ENCODE measurements at places on chromosomes 2 and 18.

DNA sequence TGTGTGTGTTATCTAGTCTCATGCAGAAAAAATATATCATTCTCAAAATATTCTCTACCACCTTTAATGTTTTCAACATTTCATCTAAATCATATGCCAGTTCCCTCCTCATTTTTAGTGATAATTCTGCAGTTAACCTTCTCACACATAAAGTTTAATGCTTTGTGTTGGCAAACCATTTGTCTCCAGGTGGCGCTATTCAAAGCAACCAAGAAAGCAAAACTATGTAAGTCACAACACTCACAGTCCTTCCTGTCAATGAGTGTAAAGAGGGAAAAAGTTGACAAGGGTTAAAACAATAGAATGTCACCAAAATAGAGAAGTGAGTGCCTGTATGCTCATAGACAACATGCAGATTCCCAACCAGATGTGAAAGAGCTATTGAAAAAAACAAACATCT is 961.6 kb upstream of the LRRTM1 start:
- no peak for DNase-seq

- DNase-seq: no peak
These were observed 185.9 kb downstream of the SLC39A10 start for GRCh38 chr2:195842932-195843331.

- DNase-seq: no peak
These were observed 40.4 kb downstream of the CDKL4 start for GRCh38 chr2:39203382-39203781.

- no peak for DNase-seq
These were observed 19.4 kb upstream of the SP5 start for GRCh38 chr2:170695521-170696410.

GRCh38 chr2:43576981-43577892 is 18.6 kb downstream of the THADA start:
- DNase-seq: peak; percentile 12

DNA sequence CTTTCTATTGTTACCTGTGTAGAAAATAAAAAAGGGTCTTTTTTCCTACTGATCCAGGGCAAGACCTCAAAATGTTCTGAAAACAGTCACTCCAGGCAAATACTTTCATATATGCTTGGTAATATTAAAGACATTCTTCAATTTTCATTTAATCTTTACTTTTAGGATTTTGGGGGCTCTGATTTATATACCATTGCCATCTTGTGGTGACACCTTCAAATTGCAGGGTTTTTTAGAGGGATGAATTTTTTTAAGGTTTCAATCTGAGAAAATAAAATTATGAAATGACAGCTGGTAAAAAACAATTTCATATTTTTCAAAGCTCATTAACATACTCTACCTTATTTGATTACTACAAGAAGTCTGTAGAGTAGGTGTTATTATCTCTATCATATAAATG is 26.8 kb downstream of the MAPK4 start:
- DNase-seq: no peak

- no peak for DNase-seq
These were observed 116.8 kb downstream of the NDUFA10 start for GRCh38 chr2:239908308-239908707.

GRCh38 chr2:45774688-45775244 is 123.3 kb downstream of the PRKCE start:
- no peak for DNase-seq

DNA sequence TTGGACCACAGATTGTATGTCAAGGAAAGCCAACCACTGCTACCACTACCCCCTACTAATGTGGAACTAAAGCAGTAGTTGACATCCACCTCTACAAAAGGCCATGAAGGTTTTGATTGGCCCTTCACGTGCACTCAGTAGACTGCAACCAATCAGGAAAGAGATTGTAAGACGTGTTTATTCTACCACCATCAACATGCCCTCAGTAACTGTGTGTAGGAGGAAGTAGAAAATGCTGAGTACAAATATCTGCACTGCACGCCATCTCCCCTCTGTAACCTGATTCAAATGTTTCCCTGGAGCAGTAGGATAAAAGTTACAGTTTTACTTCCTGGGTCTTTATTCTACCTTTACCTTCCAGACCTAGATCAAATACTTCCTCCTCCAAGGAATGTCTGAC is 2.9 kb upstream of the CASP10 start:
- no peak for DNase-seq

DNA sequence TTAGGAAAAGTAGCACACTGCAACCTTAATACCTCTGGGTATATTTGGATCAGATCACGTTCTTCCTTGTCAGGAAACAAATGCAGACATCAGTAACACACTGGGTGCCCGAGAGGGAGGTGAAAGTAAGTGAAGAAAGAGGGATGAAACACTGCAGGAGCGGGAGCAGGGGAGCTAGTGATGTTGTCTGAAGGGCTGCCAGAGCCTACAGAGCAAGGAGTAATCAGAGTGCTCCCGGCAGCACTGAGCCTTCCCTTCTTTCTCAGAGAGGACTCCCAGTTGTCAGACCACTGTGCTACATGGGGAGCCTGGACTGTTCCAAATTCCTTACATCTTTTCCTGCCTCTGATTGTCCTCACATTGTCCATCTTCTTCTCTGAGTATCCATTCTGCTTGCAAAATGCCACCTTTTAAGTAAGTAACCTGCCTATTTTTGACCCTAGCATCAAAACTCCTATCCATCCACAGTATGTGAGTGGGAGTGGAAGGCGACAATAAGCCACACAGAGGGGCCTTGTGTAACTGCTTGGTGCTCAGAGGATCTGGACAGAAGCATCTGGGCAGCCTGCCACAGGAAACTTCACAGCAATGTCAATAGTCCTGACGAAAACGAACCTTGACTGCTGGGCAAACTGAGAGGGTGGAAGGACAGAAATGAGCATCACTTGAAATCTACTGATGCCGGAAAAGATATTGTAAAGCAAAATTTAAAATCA is 10.8 kb upstream of the NAB1 start:
- DNase-seq: no peak

GRCh38 chr2:150469706-150470274 is 17.7 kb downstream of the RND3 start:
- DNase-seq: no peak

GRCh38 chr2:227462462-227462951 is 9.4 kb upstream of the AGFG1 start:
- no peak for DNase-seq

DNA sequence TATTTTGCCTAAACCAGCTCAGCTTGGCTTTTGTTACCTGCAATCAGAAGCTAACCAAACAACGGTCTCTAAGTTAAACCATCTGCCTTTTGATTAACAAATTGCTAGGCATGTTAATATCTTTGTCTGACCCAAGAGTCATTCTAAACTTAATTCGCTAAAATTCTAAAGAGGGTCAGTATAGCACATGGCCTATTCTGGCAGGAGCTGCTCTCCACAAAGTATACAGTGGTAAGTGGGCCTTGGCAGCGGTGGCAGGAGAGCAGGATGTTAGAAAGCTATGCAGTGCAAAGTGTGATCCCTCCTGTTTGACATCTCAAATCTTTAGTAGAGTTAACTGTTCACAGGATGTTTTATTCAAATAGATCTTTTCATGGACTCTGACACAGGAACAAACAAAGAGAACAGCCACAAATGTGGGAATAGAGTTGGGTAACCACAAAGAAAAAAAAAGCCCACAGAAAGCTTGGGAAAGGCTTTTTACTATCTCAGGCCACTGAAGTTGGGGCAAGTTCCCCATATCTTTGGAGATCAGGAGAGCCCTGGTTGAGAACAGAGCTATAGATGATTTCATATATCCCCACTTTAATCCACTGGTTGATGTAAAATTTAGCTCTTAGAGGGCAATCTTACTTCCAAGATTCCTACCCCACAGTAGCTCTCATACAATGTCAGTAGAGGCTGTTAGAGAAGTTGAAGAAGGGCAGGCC is 10.6 kb downstream of the CFAP210 start:
- DNase-seq: peak; percentile 26

GRCh38 chr2:129935118-129935517 is 44.3 kb upstream of the RAB6C start:
- no peak for DNase-seq

DNA sequence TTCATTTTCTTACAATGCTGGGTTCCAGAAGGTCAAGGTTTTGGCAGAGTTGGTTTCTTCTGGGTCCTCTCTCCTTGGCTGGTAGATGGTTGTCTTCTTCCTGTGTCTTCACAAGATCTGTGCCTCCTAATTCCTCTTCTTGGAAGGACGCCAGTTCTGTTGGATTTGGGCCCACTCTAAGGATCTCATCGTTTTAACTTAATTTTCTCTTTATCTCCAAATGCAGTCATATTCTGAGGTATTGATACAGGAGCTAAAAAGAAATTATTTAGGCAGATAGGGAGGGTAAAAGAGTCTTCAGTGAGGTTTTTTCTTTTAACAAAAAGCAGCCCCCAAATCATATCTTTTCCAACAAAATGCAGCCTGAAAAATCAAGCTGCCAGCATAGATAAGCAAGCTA is 998.4 kb downstream of the SOCS6 start:
- no peak for DNase-seq

GRCh38 chr18:76064998-76065397 is 430.0 kb downstream of the ZNF516 start:
- no peak for DNase-seq

DNA sequence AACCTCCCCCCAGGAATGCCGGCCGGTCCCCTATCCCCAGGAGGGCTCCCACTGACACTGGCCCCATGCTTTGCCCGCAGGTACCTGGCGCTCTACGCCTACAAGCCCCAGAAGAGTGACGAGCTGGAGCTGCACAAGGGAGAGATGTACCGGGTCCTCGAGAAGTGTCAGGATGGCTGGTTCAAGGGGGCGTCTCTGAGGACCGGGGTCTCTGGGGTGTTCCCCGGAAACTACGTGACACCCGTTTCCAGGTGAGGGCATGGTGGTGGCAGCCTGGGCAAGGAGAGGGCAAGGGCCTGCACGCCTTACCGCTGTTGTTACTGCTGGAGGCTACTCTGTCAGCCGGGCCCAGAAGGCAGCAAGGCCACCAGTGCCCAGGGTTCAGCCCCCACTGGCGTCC is 181.3 kb downstream of the SEPTIN10 start:
- DNase-seq: no peak

DNA sequence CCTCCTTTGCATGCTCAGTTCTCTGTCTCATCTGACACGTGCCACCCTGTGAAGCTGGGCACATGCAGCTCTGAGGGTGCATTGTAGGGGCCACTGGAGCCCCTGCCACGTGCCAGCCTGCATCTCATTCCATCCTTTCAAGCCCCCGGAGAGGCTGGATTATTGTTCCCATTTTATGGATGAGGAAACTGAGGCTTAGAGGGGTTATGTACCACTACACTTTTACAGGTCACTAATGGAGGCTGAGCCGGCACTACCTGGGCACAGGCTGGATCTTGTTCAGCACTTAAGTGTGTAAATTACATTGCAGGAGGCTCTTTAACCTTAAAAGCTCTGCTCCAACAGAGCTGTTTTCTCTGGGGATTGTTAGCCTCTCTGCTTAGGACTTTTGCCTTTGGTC is 47.5 kb downstream of the KCNIP3 start:
- no peak for DNase-seq

GRCh38 chr18:68402784-68403183 is 312.1 kb downstream of the TMX3 start:
- DNase-seq: no peak

- no peak for DNase-seq
These were observed 46.8 kb upstream of the GPC1 start for GRCh38 chr2:240388471-240389301.

DNA sequence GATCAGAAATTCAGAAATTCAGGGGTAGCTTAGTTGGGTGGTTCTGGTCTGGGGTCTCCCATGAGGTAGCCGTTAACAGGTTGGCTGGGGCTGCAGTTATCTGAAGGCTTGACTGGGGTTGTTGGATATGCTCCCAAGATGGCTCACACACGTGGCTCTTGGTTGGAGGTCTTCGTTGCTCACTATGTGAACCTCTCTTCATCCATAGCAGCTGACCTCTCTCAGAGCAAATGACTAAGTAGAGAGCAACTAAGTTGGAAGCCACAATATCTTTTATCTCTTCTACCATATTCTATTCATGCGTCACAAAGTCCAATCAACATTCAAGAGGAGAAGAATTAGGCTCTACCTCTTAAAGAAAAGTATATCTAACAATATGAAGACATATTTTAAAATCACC is 38.7 kb upstream of the SERTAD2 start:
- no peak for DNase-seq

DNA sequence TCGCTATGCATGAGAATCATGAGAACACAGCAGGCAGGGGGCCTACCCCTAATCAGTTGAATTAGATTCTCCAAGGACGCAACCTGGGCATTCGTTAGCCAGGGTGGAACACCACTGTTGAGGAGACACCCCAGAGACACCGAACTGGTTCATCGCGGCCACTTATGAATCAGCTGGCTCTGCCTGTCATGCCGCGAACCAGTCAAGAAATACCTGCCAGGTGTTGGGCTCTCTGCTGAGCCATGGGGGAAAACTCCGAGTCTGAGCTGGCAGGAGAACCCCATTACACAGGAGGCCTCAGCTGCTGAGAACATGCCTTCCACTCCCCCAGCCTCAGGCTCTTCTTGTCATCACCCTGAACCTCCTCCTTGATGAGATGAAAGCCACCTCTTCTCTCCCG is 184.3 kb downstream of the SMAD7 start:
- no peak for DNase-seq

DNA sequence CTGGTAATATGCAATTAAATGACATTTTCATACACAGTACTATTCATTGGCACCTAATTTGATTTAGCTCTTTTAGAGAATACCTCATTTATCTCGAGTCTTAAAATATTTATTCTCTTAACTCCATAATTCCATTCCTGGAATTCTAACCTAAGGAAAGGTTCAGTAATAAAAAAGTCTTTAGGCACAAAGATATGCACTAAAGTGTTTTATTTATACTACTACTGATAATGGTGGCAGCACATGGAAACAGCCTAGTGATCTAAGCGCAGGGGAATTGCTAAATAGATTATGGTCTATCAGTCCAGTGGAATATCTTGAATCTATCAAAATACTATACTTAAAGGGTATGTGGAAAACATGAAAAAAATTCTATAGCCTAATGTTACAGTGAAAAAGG is 142.5 kb upstream of the LTBP1 start:
- DNase-seq: no peak

- DNase-seq: no peak
These were observed 43.0 kb downstream of the CROCC2 start for GRCh38 chr2:240948905-240949790.

DNA sequence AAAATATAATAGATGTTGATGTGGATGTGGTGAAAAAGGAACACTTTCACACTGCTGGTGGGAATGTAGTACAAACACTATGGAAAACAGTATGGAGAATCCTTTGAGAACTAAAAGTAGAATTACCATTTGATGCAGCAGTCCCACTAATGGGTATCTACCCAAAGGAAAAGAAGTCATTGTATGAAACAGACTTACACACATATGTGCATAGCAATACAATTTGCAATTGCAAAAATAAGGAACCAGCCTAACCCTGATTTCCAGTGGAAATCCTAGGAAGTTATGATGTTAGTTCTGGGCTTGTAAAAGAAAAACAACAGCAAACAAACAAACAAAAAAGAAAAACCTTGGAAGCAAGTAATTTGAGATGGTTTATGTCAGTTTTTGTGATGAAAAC is 28.6 kb upstream of the CLASP1 start:
- DNase-seq: no peak

DNA sequence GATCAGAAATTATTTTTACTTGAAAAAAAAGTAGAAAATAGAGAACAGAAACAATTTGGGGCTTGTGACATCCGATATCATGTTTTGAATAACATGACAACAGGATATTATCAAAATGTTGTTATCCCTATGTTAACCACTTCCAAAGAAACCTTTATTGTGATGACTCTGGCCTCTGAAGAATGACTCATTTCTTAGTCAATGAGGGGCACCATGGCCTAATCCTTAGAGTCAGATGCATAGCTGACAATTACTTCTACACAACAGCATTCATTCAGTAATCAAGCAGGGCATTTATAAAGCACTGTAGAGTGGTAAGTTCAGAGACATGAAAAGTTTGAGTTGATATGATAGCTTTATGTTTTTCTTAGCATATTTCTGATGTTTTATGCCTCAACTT is 703.0 kb downstream of the RNF144A start:
- DNase-seq: no peak

All from CD4-positive, alpha-beta T cell (primary cell).